Activated T-helper 9 cell treated with anti-CD3 and anti-CD28 coated beads, Interleukin-2, amount 50 U/mL, for 16 hours (primary cell): ENCODE measurements at places on chromosomes 2 and 18.

GRCh38 chr18:75293591-75293990 is 83.0 kb downstream of the TSHZ1 start:
- no peak for DNase-seq

- DNase-seq, result no peak
These were observed 108.6 kb upstream of the RNF152 start for GRCh38 chr18:62001396-62001795.

DNA sequence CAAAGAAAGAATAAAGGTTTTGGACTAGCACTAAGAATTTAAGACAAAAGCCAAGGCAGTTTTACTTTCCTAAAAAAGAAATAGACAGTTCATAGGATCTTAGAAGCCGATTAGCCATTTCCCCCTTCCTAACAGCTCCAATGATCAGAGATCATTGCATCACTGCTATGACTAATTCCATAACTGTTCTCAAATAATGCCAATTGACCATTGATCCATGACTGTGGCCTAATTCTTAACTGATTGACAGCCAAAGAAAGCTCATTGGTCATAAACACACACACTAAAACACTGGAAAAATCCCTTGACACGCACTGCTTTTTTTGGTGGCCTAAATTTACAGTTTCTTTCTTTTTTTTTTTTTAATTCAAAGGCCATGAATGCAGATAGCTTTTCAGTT is 345.0 kb upstream of the ACVR2A start:
- DNase-seq, result no peak

DNA sequence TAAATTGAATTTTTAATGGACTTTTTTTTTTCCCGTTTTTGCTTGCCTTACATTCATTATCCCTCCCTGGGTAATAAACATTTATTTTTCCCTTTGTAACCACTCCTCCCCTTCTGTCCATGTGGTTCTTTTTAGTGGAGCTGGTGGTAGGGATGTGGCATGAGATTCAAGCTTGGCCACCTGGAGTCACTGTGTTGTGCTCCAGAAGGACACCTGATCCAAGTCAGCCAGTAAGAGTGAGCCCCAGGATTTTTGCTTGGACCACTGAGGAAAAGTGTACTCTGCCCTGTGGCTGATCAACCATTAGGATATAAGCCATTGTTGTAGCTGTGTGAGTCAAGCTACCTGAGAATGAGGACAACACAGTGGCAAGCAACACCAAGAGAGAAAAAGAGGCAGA is 11.1 kb upstream of the ACTR3 start:
- DNase-seq, result no peak

- DNase-seq, result no peak
These were observed 281.3 kb downstream of the ZNF804A start for GRCh38 chr2:184879671-184880070.

DNA sequence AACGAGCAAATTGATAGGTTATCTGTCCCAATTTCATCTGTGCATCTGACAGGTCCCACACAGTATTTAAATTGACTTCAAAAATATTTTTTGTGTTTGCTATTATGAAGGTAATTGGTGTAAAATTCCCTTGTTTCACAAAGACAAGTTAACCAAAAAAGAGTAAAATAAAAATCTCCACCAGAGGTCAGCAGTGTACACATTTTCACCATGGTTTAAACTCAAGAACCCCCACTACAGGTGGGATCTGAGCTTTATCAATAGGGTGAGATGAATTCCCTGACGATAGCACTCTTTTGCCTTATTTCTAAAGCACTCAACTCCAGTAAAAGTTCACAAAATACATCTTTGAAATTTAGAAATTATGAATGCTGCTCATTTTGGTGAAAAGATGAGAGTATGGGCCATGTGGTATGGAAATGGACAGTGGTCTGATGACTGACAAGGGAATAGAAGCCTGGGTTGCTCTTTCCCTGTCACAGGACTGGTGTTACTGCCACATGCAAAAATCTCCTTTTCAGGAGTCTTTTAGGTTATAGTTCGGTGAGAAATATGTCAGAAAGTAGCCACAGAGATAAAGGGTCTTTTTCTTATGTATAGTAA is 68.0 kb downstream of the SERPINB8 start:
- no peak for DNase-seq

DNA sequence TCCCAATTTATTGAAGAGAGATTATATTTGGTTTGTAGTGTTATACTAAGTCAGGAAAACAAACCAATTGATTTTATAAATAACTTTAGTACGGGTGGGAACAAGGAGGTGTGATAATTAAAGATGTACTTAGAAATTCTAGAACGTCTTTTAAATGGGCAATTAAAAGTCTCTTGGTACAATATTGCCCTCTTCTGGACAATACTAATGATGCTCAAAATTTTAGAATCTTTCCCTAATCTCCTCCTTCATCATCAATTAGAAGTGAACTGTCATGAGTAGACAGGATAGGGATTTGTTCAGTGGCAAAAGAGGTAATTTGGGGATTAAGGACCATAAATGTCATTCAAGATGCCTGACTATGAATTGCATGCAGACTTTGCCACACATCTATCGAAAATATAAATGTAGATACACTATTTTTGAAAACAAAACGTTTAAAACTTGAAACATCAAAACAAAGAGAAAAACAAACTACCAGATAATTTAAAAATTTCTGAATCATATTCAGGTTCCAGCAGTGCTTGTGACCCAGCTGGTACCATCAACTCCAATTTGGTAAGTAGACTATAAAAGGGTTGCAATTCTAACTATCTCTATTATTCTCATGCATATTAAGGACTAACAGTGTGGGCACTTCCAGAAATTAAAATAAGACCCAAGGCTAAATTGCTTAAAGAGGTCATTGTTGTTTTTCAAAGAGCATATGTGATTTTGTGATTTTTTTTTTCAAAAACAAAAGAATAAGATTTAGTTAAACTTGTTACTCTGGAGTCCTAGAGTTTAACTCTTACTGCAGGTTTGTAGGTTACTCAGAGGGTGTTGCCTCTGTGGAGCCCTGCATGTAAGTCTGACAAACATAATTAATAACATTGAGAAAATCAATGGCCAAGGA is 123.5 kb downstream of the LAMA3 start:
- DNase-seq, result no peak

GRCh38 chr18:60549338-60549960 is 176.9 kb upstream of the MC4R start:
- DNase-seq, result no peak

GRCh38 chr2:174106736-174107135 is 141.6 kb upstream of the SP3 start:
- DNase-seq, result no peak

GRCh38 chr2:154130821-154131220 is 259.1 kb downstream of the GALNT13 start:
- DNase-seq, result no peak

- DNase-seq, result no peak
These were observed 4.0 kb downstream of the ALPP start for GRCh38 chr2:232382331-232383225.

DNA sequence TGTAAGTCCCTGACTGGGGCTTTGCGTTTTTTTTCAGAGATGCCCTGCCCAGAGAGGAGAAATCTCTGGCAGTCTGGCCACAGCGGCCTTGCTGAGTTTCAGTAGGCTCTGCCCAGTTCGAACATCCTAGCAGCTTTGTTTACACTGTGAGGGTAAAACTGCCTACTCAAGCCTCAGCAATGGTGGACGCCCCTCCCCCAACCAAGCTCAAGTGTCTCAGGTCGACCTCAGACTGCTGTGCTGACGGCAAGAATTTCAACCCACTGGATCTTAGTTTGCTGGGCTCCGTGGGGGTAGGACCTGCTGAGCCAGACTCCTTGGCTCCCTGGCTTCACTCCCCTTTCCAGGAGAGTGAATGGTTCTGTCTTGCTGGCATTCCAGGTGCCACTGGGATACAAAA is 31.7 kb downstream of the L3MBTL4 start:
- no peak for DNase-seq

DNA sequence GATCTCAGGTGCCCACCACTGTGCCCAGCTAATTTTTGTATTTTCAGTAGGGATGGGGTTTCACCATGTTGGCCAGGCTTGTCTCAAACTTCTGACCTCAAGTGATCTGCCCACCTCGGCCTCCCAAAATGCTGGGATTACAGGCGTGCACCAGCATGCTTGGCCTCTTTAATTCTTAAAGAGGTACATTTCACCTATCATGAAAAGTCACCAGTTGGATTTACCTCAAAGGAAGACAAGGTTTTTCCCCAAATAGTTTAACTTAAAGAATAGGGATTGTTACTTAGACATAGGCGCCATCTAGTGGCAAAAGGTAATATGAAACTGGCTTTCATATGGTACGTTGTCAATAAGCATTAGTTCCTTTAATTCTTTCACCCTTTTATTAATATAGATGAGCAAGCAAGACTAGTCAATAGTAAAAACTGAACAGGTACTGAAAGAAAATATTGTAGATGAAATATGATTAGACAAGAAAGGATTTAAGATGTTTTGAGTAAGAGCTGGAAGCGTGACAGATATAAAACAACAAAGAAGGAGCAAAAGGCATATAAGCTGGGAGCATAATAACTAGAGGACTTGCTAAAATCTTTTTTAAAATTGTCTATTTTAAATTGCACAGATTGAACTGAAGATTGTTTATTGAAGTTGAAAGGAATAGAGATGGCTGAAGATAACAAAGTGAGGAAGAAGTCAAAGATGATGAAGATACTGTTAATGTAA is 35.0 kb upstream of the PSMD14 start:
- DNase-seq, result no peak

DNA sequence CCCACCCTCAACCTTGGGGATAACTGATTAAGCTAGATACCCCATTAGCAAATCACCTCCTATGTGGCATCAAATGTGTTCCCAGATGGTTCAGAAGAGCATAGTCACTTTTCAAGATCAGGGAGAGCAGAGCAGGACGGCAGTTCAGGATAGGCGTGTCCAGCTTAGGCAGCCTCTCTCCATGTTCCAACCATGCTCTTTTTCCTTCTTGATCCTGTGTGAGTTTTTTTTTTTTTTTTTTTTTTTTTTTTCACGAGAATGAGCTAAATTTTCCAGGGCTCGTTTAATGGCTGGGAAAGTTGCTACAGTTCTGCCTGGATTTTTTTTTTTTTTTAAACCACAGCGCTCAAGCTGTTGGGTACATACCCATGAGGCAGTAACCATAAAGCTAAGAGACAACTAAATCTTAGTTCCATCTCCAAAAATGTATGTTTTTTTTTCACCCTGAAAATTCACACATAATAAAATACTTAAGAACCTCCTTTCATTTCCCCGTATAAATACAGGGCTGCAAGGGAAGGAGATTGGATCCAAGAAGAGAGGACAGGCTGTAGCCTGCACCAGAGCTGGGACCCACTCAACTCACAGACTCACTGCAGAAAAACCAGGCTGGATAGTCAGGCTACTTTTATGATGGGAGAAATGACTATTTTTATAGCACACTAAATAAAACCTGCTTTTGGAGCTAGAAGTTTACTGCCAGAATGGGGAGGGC is 244.3 kb downstream of the SETBP1 start:
- no peak for DNase-seq

- no peak for DNase-seq
These were observed 297.4 kb downstream of the EIPR1 start for GRCh38 chr2:3079959-3080948.

- DNase-seq, result no peak
These were observed 68.6 kb upstream of the MAL start for GRCh38 chr2:94956797-94957391.
